Tibial artery (tissue), 4 donors: ENCODE measurements at places on chromosomes 13 and 19.

DNA sequence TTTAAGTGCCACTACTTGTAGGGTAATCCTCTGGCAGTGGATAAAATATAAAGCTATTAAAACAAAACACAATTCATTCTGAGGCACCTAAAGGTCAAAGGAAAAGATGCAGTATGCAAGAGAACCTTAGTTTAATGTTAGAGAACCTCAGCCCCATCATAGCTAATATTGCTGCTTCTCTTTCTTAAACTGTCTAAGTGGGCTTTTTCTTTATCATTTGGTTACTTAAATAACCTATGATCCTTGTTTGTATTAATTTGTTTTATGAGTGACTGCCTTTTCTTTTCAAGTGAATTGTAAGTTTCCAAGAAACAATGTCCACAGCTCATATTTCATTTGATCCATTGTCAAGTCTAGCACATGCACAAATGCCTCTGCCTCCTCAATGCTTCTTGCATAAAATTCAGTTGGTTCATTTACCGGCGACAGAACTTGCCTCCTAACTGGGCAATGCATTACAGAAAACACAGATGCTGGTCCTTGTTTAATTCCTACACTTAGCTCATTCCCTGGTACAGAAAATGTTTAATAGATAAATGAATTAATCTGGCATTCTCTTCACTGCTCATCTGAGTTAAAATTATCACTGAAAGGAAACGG, 1049.8 kb downstream of the OLFM4 start:
- no peak for DNase-seq

DNA sequence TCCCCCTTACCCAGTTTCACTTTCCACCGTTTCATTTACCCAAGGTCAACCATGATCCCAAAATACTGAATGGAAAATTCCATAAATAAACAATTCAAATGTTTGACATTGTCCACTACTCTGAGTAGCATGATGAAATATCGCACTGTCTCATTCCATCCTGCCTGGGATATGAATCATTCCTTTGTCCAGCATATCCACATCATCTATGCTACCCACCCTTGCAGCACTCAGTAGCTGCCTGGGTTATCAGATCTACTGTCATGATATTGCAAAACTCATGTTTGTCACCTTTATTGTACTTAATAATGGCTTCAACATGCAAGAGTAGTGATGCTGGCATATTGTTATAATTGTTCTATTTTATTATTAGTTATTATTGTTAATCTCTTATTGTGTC, 263.9 kb upstream of the NBEA start:
- no peak for DNase-seq

DNA sequence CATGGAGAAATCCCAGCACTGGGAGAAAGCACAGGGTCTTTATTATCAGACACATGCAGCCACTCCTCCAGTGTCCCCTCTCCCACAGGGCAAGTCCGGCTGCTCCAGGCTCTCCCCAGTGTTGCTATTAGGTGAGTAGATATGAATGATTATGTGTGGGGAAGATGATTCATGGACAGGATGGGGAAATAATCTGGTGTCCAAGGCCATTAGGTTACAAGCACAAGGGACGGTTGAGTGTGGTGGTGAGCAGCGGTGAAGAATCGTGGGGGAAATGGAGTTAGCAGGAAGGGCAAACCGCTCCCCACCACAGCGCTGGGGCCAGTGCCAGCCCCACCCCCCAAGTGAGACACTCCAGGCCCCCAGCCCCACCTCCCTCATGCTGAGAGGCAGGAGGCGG, 19.0 kb downstream of the CD177 start:
- no peak for DNase-seq

- no peak for DNase-seq
Observed at GRCh38 chr13:100459747-100460146, 128.8 kb downstream of the GGACT start.

GRCh38 chr13:46213242-46213641, 1.5 kb downstream of the LRRC63 start:
- DNase-seq = no peak

- no peak for DNase-seq
Observed at GRCh38 chr19:9523885-9524474, 14.5 kb downstream of the ZNF426 start.

DNA sequence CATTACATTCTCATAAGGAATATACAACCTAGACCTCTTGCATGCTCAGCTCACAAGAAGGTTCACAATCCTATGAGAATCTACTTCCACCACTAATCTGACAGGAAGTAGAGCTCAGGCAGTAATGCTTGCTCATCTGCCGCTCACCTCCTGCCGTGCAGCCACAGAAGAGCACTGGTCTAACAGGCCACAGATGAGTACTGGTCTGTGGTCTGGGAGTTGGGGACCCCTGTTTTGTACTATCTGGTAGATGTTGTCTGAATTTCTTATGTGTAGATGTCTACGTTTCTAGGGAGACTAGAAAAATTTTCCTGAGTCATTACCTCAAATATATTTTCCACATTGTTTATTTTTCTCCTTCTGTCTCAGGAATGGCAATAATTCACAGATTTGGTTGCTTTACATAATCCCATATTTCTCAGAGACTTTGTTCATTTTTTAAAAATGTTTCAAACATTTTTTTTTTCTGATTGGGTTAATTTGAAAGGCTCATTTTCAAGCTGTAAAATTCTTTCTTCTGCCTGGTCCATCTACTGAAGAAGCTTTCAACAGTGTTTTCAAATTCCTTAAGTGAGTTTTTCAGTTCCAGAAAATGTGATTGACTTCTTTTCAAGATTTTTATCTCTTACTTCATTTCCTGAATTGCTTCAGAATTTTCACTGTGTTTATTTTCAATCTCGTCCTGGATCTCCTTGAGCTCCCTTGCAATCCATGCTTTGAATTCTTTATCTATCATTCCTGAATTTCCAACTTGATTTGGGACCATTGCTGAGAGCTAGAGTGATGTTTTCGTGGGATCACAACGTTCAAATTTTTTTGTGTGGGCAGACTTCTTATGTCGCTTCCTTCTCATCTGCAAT, 1322.2 kb downstream of the PCDH9 start:
- no peak for DNase-seq

GRCh38 chr19:5340637-5341447, at the start of gene PTPRS:
Gene PTPRS (minus strand): TSS chr19:5340812. CDS start chr19:5286140, 54,672 bp downstream.
- DNase-seq = peak; percentile 76

DNA sequence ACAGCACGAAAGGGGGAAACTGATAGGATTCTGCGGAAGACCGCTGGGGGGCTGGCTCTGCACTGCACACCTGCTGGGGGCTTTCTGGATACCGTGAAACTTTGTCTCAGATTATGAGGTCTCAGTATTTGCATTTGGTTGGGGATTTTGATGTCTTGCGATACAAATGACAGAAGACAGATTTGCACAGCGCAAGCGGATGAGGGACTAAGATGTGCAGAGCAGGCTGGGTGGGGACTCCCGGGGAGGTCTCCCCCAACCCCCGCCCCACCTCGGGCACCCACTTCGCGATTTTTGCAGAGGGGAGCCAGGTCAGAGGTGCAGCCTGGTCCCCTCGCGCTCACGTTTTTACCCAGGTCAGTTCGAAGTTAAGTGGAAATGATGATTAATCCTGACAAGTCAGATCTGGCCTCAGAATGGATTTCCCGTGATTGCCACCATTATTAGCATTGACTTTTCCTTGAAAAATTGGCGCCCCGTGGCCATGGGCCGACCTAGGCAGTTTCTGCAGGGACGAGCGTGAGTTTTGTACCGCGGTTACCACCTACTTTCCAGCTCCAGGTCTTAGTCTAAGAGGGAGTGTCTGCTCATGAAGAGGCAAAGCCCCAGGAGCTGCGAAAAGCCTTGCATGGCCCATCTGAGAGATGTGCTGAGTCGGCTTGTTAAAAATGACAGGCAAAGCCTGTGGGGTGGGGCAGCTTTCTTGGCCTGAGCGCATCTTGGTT, 1.3 kb upstream of the GJB2 start:
- DNase-seq = no peak

DNA sequence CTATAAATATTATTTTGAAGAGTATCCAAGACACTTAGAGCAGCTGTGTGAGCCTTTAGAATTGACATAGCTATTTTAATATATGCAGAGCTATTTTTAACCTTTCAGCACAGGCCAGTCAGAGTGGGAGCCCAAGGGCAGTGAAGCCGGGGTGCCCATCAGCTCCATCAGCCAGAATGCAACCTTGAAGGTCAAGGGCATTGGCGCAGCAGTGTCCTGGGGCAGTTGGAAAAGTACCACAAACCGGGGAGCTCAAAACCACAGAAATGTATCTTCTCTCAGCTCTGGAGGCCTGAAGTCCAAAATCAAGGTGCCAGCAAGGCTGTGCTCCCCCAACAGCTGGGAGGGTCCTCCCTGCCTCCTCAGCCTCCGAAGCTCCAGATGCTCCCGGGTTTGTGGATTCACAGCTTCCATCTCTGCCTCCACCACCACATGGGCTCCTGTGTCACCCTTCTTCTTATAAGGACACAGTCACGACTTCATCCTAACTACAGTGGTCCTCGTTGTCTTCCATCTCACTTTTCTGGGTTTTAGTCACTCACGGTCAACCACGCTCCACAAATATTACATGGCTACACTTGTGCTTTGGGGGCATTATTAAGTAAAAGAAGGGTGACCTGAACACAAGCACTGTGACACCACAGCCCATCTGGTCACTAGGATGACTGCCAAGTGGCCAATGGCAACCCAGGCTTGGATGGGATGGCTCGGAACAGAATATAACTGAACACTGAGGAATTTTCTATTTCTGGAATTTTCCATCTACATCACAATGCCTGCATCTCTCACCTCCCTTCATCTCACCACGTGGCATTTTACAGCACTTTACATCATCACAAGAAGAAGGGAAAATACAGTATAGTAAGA, 15.9 kb upstream of the GAS6 start:
- no peak for DNase-seq

- no peak for DNase-seq
Observed at GRCh38 chr19:2766594-2767372, 16.3 kb downstream of the SGTA start.
